ENCODE measurements at places on chromosomes 7 and 10. TPM values are rescaled to one million over a fixed set of nuclear protein-coding genes. Genes with fewer than 3 reads are reported as not detected.

PIK3CG gene
- 7.1 TPM for total RNA-seq

HABP2 gene
- total RNA-seq, result 296 TPM

BMPR1A gene
- 55.3 TPM for total RNA-seq

OTUD1 gene
- 24.1 TPM for total RNA-seq

ASB13 gene
- total RNA-seq, result 37.3 TPM

TUBAL3 gene
- total RNA-seq, result 0.49 TPM

ASB15 gene
- not detected for total RNA-seq
